ENCODE measurements at places on chromosomes 3 and 15. TPM values are rescaled to one million over a fixed set of nuclear protein-coding genes. Genes with fewer than 3 reads are reported as not detected.

DNA sequence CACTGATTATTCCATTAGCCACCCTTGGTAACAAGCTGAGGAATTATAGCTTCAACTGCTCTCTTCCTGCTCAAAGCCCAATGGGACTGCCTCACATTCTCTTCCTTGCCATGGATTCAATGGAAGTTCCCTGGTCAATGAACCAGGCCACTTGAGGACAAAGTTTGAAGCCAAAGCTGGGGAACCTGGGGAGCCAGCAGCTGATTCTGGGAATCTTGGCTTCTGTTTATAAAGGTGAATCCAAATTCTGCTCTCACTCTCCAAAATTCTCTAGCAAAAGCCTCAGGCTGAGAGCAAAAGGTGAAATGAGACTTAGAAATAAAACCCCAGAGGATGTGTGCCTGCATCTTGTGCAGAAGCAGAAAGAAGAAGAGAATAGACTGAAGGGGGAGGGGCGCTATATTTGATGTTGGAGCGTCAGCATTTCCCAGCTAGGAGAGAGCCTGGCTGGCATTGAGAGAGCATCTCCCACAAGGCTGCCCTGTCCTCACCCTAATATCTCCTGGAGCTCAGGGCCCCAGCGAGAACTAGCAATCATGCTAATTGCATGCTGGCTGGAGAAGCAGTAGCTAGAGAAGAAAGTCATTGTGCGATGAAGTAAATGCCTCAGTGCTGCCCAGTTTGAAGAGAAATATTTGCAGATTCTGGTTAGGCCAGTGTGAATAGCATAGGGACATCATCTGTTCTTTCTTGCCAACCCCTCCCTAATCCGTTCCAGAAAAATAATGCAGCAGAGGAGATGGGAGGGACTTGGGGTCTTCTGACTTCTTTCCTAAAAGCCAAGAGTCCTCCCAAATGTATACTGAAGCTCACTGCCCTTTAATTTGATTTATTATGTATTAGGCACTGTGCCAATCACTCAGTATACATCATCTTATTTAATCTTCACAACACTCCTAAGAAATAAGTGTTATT, 34.9 kb upstream of the GAP43 start:
- no peak for DNase-seq

DNA sequence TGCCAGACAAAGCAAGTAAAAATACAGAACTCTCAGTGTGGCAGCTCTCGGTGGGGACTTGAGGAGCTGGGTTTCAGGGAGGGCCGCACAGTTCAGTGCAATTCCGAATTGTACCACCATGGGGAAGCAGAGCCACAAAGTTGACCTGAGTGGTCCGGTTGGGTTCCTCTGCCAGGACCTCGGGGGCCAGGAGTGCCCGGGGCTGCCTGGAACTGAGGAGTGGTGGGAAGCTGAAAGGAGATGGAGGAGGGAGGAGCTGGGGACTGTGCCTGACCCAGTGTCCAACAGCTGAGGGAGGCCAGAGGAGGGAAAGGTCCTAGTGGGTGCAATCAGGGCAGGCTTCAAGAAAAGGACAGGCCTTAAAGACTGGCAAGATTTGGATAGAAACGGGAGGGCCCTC, 32.2 kb upstream of the TRH start:
- peak; percentile 76 for DNase-seq

DNA sequence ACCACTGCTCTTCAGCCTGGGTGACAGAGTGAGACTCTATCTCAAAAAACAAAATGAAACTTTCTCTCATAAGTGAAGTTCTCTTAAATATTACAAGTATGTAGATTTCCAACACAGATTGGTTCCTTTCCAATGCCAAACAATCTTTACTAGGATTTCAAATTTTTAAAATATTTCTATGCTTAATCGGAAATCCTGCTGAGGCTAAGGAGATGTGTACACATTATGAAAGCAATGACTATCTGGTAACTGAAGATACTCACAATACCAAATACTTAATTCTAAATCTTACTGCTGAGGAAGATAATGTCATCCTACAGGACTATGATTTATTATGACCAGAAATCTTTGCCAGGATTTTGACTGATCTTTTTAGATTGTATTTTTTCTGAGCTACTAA, 255.6 kb upstream of the ZNF717 start:
- no peak for DNase-seq

DNA sequence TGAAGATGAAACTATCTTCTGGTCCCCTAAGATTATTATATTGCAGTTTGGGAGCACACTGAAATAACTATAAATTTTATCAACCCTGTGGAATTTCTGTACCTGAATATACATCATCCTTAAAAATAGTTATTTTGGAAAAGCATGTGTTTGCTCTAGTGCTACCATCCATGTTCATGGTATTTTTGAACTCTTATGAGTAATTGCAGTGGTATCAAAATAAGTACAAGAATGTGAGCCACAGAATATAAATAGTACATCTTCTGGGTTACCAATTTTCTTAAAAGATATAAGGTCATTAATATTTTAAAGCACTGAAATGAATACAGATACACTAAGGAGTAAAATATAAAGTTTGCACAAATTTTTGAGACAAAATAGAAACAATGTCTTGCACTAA, 206.5 kb downstream of the CBLB start:
- no peak for DNase-seq

GRCh38 chr3:81540787-81541186, 220.7 kb downstream of the GBE1 start:
- DNase-seq: no peak

DNA sequence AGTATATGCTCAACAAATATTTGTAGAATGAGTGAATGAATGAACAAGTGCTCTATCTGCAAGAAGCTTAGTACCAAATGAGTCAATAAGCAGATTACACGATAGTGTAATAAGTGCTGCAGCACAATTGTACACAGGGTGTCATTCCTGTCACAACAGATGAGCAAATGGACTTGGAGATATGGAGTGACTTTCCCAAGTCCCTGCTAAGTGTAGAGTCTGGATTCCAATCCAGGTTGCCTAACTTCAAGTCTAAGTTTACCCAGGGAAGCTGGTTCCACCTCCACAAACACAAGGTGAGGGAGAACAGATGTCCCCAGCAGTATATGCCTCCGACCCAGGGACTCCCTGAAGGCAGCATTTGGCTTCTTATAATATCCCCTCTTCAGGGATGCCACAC, 77.7 kb upstream of the RAD18 start:
- no peak for DNase-seq

- no peak for DNase-seq
These were observed 15.0 kb upstream of the KBTBD8 start for GRCh38 chr3:66983101-66983500.

- no peak for DNase-seq
These were observed 106.3 kb downstream of the PLD1 start for GRCh38 chr3:171704002-171704401.

GRCh38 chr3:177713928-177714900, 516.9 kb upstream of the TBL1XR1 start:
- DNase-seq: no peak

DNA sequence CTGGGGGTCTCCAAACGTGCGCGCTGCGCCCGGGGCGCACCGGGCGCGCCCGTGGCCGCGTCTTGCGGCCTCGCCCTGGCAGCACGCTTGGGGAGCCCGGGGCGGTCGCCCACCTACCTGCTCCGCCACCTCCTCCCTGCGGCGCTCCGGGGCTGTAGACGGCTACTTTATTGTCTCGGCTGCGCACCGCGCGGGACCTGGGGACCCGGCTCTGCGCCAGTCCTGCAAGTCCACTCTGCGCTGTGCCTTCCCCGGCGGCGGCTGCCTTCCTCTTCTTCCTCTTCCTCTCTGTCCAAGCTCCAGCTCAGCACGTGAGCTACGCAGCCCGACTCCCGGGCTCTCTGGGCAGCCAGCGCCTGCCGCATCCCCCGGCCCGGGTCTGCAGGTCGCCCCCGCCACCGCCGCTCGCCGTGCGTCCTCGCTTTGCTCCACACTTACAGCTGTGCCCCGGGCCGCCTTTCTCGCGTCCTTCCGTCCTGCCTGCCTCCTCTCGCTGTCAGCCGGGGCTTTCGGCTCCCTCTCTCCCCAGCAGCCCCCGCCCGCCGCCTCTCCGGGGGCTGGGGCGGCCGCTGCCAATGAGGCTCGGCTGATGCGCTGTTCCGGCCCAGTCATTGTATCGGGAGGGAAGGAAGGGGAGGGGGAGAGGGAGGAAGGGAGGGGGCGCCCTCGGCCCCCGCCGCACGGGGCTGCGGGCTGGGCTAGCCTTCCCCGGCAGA, 156.4 kb upstream of the FRMD4B start:
- DNase-seq: peak; percentile 63

- DNase-seq: no peak
These were observed 58.4 kb downstream of the ARRDC4 start for GRCh38 chr15:98018761-98019351.

DNA sequence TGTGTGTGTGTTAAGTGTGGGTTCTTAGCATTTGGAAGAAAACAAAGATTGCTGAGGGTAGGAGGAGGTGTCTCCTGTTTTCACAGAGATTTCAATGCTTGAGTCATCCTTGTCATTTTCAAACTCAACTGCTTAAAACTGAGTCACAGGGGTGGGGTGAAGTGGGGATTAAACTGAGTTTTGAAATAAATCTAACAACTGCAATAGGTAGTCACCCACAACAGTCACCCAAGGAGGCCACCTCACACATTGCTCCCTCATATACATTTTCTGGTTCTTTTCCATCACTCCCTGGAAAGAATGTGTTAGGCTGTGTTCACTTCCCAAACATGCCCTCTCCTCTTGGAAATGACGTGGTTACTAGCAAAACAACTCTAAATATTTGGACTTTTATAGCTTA, 187.7 kb upstream of the CMC1 start:
- no peak for DNase-seq

- no peak for DNase-seq
These were observed 82.0 kb downstream of the KCNMB2 start for GRCh38 chr3:178618197-178618596.

DNA sequence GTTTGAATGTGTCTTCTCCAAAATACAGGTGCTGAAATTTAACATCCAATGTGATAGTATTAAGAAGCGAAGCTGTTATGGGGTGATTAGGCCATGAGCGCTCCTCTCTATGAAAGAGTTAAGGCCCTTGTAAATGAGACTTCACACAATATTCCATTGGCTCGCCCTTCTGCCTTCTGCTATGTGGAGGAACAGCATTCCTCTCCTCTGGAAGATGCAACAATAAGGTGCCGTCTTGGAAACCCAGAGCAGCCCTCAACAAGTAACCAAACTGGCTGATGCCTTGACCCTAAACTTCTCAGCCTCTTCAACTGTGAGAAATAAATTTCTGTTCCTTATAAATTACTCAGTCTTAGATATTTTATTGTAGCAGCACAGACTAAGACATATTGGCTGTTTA, 874.6 kb downstream of the ROBO1 start:
- no peak for DNase-seq

DNA sequence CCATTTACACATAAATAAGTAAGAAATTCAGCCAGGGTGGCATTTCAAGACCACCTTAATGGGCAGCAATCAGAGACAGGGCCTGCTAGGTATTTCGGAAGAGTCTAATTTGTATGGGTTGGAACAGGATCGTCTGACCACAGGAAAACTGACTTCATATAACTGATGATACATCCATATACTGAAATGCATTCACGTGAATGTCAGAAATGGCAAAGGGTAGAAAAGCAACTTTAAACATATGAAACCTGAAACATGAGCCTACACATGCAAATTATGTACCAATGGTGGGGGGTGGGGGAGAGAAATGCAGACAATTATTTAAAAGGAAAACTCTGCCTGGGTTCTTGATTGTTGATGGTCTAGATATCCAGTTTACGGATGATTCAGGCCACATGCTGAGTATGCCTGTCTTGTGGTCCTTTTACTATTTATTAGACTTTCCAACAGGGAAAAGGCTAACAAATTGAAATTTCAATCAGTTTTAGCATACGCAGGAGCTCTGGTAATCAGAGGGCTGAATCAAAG, 582.2 kb downstream of the FOXP1 start:
- DNase-seq: no peak

DNA sequence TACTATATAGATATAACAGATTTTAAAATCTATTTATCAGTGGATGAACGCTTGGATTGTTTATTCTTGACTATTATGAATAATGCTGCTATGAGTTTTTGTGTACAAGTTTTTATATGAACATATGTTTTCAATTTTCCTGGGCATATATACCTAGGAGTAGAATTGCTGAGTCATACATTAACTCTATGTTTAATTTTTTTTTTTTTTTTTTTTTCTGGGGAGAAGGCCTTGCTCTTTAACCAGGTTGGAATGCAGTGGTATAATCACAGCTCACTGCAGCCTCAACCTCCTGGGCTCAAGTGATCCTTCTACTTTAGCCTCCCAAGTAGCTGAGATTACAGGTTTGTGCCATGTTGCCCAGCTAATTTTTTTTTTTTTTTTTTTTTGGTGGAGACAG, 9.1 kb downstream of the CIDEC start:
- no peak for DNase-seq

GRCh38 chr3:36524560-36524959, 144.3 kb downstream of the STAC start:
- DNase-seq: no peak

DNA sequence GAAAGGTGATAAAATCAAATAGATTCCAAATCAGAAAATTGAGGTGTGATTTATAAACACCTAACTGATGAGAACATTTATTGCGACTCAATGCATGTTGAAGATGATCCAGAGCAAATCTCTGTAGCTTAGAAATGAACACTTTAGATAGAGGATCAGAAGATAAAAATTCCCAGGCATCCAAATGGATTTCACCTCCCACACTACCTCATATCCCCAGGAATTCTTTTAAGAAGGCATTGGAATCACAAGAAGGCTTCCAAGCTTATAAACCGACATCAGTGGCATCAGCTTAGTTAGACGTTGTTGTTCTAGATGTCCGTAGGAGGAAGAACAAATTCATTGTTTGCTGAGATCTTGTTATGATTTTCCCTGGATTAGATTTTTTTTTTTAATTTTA, 154.4 kb downstream of the EBLN2 start:
- no peak for DNase-seq

DNA sequence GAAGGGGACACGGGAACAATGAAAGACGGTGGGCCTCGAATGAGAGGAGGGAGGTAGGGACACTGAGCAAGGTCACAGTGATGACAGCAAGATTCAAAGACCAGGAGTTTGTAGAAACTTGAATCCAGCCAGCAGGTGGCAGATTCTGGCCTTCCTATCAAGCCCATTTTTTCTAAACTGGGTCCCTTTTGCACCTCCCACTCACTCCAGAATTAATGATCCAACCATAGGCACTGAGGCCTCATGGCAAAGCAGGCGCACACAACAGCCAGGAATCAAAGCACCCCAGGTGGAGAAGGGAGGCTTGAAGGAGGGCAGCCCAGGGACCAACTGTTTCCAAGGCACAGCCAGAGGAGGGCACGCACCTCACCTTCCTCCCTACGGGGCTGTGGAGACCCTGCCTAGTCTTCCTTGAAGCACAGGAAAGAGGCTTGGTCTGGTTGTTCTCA, 90.2 kb downstream of the ANP32A start:
- peak; percentile 63 for DNase-seq

- no peak for DNase-seq
These were observed 52.8 kb downstream of the RASA2 start for GRCh38 chr3:141539431-141540187.

Gene GPR62
- total RNA-seq: 0.13 TPM

Gene FAM3D
- total RNA-seq: not detected

Gene CYB561D2
- total RNA-seq: 10.1 TPM

Gene TAGLN3
- total RNA-seq: 0.62 TPM

Gene SHC4
- 74.2 TPM for total RNA-seq

Gene CAV3
- not detected for total RNA-seq

Gene PRRT3
- 1.5 TPM for total RNA-seq

Gene RAB6B
- 9.5 TPM for total RNA-seq

Gene PIGZ
- 5.4 TPM for total RNA-seq

Gene GATM
- 288 TPM for total RNA-seq

Gene ZIC1
- total RNA-seq: 3.8 TPM

Gene TGM4
- not detected for total RNA-seq

Measured in sciatic nerve (tissue), 2 donors.